ENCODE measurements at places on chromosomes 4 and X.
A peak's percentile ranks its signal among the peaks of the same experiment; 100 is the strongest.

GRCh38 chr4:80578001-80578400 is 242.5 kb downstream of the CFAP299 start:
- peak; percentile 61 for DNase-seq

- no peak for DNase-seq
Observed at GRCh38 chr4:178344096-178344495, 901.9 kb upstream of the AGA start.

GRCh38 chr4:150002561-150002960 is 75.7 kb upstream of the DCLK2 start:
- DNase-seq = no peak

DNA sequence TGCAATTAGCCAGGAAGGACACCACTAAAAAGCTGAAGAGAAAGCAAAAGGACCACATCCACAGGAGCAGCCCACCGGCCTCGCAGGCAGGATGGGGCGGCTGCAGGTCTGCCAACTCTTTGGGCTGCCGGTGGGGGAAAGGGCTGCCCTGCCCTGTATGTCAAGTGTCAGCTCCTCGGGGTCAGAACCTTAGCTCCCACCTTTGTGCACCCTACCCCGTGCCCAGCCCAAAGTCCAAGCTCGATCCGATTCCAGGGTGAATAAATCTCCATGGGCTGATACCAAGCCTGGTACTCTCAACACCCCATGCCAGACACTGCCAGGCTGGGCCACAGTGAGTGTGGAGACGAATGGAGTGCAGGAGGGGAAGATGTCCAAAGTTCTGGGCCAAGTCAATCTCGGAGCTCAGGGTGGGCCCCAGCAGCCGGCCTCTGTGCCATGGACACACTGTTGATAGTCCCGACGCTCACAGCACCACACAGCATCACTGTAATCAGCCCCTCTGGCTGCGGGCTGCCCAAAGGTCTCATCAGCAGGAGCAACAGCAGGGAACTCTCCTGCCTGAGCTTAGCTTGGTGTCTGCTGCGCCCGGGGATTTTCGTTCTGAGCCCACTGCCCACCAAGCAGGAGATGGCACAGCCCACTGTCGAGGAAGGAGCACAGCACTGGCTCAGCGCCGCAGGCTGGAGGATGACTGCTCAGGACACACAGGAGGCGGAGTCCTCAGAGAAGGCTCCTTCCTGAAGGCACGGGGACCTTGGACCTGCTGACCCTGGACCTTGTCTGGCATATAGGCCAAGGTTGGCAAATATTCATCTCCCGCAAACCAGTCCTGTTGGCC is 84.4 kb downstream of the JAKMIP1 start:
- DNase-seq = no peak

- DNase-seq = no peak
Observed at GRCh38 chr4:6965329-6965728, 55.7 kb downstream of the TBC1D14 start.

GRCh38 chrX:17642891-17643290 is 94.4 kb upstream of the SCML1 start:
- DNase-seq = no peak

DNA sequence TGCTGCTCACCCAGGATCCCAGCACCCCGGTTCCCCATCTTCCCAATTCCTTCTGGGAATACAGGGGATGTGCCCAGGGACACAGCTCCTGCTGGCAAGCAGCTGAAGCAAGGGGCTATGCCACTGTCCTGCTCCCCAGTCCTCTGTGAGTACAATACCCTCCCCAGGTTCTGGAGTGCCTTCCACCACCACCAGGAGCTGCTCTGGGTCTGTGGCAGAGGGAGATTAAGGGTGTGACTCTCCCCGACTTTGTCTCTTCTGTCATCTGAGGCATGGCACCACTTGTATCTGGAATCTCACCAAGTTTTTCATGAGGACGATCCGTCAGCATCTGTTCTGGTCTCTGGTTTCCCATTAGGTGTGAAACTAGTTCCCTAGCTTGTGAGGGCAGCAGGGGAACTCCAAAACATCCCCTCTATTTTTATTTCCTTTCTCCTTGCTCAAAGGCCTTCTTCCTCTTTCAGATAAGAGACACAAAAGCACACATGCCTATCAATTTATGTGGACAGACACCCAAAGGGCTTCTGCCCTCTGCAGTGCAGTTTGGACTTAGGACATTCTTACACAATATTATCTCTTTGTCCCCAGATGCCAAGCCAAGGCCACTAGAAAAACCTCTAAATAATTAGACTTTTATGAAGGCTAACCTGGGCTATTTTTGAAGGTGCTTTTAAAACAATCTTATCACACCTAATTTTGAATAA is 26.8 kb downstream of the MGST2 start:
- DNase-seq = no peak

- peak; percentile 72 for DNase-seq
Observed at GRCh38 chrX:39196192-39197102, 395.2 kb downstream of the MID1IP1 start.

- DNase-seq = peak; percentile 51
Observed at GRCh38 chr4:185039508-185040273, 21.4 kb downstream of the HELT start.

DNA sequence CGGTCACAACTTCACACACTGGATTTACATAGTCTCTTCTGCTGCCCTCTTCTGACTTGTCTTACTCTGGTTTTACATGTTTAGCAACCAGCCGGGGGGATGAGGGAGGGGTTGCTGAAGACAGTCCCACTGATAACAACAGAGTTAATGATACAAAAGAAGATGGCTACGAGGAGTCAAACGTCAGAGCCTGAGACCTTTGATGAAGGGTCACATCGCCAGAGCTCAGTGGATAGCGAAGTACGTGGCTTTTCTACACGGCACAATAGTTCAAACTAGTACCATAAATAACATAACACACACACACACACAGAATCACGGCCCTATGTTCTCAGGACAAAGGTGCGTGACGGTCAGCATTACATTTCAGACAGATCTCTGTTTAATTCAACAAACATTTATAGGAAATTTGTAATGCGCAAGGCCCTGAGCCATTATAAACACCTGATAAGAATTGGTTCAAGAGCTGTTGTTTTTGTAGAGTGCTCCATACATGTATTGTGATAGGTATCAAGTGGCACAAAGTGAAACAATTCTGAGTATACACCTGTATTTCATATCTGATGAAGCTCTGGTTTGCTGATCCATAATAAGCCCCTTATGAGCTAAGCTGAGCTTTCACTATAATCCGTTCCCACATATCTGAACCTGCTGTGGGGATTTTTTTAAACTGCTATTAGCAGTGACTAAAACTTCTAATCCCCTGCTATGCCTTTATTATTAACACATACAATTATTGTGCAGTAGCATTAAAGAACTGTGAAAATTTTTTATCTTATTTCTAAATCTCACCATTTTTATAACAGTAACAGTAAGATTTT is 100.0 kb downstream of the NR3C2 start:
- no peak for DNase-seq

DNA sequence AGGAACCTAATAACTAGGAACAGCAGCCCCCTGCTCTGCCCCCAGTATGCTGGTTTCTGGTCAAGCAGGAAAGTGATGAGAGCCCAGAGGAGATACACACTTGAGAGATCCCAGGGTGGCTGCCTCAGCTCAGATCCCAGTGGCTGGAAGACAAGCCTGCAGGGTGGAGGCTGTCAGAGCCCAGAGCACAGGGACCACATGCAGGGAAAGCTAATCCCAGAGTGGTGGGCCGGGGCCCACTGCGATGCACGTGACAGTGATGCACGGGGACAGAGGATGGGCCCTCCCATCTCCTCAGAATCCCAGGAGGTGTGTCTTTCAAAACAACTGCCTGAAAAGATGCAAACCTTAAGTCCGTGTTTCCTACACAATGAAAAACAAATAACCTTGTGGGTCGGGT is 29.1 kb upstream of the CRMP1 start:
- DNase-seq = no peak

GRCh38 chr4:142696334-142697122 is 149.6 kb downstream of the INPP4B start:
- no peak for DNase-seq

- DNase-seq = no peak
Observed at GRCh38 chrX:152886716-152887115, 11.2 kb upstream of the ZNF185 start.

GRCh38 chrX:153867139-153867538 is 18.8 kb downstream of the L1CAM start:
- no peak for DNase-seq

GRCh38 chr4:60805500-60806313 is 394.4 kb upstream of the ADGRL3 start:
- no peak for DNase-seq

GRCh38 chr4:20042769-20043168 is 208.9 kb upstream of the SLIT2 start:
- DNase-seq = no peak

DNA sequence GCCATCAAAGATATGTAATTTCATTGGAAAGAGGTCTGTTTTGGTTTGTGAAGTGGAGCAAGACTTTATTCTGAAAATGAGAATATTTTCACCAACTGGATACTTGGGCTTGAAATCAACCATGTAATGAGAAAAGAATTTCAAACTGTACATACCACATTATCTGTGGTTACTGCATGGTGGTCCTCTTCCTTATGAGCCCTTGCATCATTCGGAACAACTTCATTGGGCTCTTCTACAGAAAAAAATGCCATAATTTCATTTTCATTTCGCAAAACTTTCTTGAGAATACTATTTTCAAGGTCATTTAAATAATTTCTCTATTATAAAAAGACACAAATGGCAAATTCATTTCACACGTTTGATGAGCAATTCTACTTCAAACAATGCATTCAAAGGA is 148.6 kb upstream of the RPS6KA6 start:
- DNase-seq = no peak

DNA sequence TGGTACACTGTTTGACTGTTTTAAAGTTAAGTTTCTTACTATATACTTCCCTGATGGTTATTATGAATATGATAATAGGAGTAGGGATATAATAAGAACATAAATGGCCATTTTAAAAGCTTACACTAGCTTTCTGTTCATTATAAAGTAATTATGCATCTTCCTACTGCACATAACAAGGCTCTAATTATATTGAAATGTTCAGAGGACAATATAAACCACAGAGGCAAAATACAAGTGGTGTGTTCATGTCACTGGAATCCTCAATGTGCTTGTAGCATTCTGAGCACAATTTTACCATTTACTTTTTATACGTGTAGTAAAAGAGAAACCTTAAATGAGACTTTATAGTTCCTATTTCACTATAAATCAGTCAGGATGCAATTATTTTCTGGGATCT is 268.3 kb downstream of the TMA16 start:
- no peak for DNase-seq

GRCh38 chr4:142408003-142408441 is 438.1 kb downstream of the INPP4B start:
- DNase-seq = peak; percentile 74

- DNase-seq = peak; percentile 53
Observed at GRCh38 chr4:169351872-169352271, 81.1 kb upstream of the SH3RF1 start.

DNA sequence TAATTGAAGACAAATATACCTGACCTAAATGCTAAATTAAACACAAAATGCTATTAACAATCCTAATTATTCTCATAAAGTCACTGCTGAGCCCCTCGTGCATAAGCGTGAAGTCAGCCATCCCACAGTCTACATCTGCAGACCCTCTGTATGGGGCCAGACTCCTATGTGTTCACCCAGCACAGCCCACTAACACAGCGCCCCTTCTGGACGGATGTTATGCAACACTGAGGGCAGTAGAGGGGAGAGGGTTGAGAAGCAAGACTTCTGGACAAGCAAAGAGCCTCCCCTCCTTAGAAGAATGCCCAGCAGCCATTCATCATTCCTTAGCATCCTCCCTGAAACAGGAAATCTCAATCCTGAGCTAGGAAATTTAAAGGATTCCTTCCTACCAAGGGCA is 7.9 kb downstream of the TRPC3 start:
- DNase-seq = no peak

DNA sequence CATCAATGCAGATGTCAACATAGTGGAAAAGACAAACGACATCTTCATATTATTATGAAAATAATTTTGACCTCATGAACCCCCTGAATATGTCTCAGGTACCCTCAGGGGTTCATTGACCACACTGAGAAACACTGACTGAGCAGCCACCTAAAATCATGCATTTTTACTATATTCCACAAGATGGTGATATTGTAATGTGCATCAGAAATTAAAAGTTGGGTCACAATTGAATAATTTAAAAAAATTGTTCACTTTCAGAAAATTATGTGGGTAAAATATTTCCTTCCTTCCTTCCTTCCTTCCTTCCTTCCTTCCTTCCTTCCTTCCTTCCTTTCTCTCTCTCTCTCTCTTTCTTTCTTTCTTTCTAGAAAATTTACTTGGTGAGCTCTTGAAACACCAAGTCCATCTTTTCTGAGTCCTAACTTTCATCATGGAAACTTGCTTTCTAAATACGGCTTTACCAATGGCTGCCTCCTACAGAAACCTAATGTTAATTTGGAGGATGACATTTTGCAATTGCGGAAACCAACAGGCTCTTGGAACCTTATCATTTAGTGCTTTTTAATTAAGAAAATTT is 103.6 kb downstream of the RTL3 start:
- DNase-seq = peak; percentile 9

GRCh38 chr4:123250843-123251242 is 145.8 kb upstream of the SPRY1 start:
- no peak for DNase-seq

- no peak for DNase-seq
Observed at GRCh38 chrX:75748431-75748830, 36.6 kb downstream of the MAGEE2 start.

GRCh38 chr4:22070256-22070655 is 121.7 kb upstream of the KCNIP4 start:
- DNase-seq = no peak

DNA sequence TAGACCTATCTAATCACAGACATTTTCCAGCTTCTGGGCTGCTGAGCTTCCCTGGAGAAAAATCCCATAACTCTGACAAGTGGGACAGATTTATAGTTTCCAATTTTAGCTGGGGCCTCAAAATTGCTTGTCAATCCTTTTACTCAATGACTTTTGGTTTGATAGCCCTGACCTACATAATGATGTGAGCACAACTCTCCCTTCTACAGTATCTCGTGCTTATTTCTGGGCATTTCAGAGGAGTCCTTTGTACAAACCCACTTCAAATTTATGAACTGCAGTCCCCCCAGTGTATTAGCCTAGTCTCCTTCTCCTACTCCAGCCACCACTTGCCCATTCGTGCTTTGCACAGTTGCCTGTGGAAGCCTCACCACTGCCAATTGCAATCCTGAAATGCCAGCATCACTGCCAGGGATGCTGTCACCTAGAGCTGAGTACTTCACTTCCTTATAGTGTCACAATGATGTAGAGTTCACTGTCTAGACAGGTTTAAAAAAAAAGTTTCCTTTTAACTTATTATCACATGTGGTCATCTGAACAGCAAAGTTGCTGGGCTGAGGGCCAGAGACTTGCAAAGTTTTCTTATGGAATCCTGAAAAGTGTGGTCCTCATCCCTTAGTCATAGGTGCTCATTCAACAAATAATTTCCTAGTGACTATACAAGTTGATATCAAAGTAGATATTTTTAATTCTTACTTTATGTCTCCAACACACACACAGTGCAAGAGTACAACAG is 21.2 kb downstream of the TRAM1L1 start:
- DNase-seq = peak; percentile 22

- no peak for DNase-seq
Observed at GRCh38 chr4:80009806-80010205, 63.2 kb downstream of the ANTXR2 start.

GRCh38 chr4:24912252-24913118 is at the start of gene CCDC149:
CCDC149 (minus strand) TSS chr4:24913042; CDS start chr4:24912864, 178 bp downstream.
- peak; percentile 79 for DNase-seq

GRCh38 chr4:144582975-144583374 is 63.0 kb upstream of the HHIP start:
- no peak for DNase-seq

GRCh38 chr4:71866212-71866885 is 82.5 kb upstream of the GC start:
- DNase-seq = no peak
